Fibroblast of skin of back (primary cell): ENCODE measurements at places on chromosomes 5 and 9.

GRCh38 chr5:120365656-120366446 lies 98.2 kb upstream of the PRR16 start:
- peak; percentile 40 for DNase-seq

GRCh38 chr5:134258896-134259295 lies 33.0 kb upstream of the PPP2CA start:
- no peak for DNase-seq

GRCh38 chr9:70006306-70006705 lies 37.3 kb upstream of the MAMDC2 start:
- DNase-seq: no peak

DNA sequence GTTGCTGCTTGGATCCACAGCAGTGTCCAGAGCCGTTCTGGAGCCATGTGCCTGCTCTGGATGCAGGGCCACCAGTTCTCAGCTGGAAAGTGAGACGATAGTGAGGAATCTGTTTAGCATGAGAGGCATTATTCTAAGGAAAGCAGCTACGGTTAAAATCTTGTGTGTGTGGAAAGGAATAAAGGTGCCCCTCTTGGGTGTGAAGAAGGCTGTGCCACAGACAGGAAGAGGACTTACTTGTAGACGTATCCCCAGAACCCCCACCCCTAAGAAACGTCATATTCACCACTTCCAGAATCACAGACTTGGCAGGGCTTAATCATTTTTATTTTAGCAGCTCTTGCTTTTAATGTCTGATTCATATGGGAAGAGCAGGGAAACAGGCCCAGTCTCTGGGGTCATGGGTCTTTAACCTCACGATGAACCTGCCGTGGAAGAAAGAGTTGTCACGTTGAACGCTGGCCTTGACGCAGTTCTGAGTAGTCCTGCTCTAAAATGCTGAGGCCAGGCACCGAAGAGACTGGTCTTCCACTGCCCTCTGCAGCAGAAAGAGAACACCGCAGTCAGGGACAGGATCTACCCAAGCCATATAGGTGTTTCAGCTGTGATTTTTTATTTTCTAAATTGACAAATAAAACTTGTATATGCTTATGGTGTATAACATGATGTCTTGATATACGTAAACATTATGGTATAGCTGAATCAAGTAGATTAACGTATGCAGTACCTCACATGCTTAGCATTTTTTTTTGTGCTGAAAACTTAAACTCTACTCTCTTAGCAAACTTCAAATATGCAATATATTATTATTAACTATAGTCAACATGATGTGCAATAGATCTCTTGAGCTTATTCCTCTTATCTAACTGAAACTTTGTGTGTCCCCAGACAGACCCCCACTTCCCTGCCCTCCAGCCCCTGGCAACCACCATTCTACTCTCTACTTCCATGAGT lies 38.8 kb downstream of the CARTPT start:
- peak; percentile 57 for DNase-seq

GRCh38 chr5:127723571-127723970 lies 20.4 kb downstream of the CCDC192 start:
- no peak for DNase-seq
